NCI-H1092 (cell line): ENCODE measurements at places on chromosomes 2 and 18.

- no peak for DNase-seq
Observed at GRCh38 chr2:231129216-231129615, 4.4 kb upstream of the HTR2B start.

GRCh38 chr2:238835726-238836301 lies 12.1 kb upstream of the TWIST2 start:
- DNase-seq, result no peak

DNA sequence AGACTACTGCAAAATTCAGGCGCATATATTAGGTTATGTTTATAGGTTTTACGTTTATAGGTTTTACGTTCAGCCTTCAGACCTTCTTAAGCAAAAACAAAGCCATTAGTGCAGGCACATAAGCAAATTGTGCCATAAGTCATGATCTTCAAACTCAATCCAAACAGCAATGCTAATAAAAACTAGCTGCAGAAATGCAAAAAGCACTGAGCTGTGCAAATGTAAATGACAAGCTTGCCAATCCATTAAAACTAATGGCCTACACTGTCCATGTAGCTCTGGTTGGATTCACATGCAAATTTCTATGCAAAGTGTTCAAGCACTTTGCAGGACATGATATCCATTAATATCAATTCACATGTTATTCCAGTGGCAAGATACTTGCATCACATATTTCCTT lies 50.9 kb downstream of the LRPPRC start:
- DNase-seq, result peak; percentile 7

GRCh38 chr2:15527074-15527739 lies 33.9 kb downstream of the NBAS start:
- DNase-seq, result no peak

GRCh38 chr2:54613794-54614257 lies 109.6 kb upstream of the EML6 start:
- no peak for DNase-seq
